ENCODE measurements at places on chromosomes 5 and 9. TPM values are rescaled to one million over a fixed set of nuclear protein-coding genes. Genes with fewer than 3 reads are reported as not detected.
A peak's percentile ranks its signal among the peaks of the same experiment; 100 is the strongest.

GPSM1 gene
- total RNA-seq, result 54.6 TPM

DNA sequence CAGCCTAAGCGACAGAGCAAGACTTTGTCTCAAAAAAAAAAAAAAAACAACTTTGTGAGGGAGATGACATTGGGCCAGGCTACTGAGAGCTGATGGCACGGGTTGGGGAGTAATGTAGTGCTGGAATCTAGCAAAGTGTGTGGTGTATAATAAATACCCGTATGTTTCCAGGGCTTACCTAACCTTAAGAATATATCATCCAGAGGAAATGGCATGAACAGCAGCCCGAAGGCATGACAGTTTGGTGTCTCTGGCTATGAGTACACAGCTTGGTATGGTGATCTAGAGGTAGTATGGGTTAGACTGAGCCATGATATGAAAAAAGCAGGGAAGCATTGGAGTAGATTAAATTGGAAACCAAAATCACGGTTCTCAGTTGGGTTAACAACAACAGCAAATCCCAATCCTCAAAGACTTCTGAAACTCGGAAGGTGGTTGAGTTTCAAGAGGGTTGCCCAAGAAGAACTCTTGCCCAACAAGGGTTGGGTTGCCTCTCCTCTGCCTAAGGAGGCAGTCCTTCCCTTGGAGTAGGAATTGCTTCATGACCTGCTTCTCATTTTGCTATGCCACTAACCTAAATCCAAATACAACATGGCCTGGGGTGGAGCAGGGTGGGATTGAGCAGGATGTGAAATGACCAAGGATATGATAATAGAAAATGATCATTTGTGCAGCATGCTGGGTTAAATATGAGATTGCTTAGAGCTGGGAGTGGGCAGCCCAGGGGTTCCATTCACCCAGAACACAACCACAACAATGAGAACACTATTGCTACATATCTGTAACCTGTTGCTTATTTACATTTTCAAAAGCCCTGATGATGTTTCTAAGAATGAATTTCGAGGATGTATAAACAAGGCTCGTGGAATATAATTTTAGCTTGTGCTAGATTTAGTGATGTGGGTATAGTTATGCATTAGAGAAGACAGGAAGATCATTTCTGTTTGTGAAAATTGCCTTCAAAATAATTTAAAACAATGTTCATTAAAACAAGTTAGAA is 64.6 kb upstream of the ZFR start:
- peak; percentile 68 for DNase-seq

GRCh38 chr5:174793684-174794328 is 69.4 kb downstream of the MSX2 start:
- no peak for DNase-seq

NR2F1-AS1 gene
- 28.1 TPM for total RNA-seq

DNA sequence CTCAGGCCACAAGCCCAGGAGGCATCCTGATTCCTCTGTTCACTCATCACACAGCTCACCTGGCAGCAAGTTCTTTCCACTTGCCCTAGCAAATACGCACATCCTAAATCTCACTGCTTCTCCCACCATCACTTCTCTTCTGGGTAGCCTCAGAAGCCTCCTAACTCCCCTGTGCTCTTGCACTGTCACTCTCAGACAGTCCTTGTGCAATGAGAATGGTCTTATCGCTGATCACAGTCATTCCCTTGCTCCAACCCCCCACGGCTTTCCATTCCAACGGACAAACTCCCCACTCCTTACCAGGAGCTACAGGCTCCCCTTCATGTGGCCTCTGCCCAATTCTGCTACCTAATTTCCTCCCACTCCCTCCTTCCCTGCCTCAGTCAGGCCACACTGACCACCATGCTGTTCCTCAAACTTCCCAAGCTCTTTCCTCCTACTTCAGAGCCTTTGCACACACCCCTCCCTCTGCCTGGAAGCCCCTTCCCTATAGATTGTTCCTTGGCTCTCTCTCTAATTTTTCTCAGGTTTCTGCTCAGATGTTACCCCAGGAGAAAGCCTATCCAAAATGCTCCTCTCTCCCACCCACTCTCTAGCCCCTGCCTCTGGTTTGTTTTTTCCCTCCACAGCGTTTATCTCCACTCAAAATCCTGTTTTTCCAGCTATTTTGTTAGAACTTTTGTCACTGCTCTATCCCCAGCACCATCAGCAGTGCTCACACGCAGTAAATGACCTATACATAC is 34.1 kb upstream of the TNFAIP8 start:
- DNase-seq, result no peak

DNA sequence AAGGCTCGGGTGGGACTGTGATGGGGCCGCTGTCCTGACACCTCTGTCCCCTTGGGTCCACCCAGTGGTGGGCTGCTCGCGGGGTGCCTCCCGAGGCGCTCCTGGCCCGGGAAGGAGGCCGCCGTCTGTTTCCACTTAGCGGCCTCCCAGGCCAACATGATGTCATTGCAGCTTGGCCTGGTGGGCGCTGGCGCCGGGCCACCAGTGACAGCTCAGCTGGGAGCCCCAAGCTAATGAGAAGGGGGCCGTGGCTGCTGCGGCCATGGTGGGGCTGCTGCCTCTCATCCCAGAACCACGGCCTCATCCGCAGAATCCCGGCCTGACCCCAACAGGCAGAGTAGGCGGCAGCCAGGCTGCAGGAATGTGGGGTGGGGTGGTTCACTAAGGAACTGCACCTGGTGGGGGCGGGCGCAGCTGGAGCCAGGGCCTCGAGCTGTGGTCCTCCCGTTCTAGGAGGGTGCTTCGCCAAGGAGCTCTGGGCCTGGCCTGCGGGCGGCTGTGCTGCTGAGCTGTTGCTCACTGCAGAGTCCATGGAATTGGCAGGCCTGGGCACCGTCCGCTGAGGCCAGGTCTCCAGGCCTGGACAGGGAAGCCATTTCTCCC is 123.5 kb upstream of the COL5A1 start:
- DNase-seq, result no peak

DNA sequence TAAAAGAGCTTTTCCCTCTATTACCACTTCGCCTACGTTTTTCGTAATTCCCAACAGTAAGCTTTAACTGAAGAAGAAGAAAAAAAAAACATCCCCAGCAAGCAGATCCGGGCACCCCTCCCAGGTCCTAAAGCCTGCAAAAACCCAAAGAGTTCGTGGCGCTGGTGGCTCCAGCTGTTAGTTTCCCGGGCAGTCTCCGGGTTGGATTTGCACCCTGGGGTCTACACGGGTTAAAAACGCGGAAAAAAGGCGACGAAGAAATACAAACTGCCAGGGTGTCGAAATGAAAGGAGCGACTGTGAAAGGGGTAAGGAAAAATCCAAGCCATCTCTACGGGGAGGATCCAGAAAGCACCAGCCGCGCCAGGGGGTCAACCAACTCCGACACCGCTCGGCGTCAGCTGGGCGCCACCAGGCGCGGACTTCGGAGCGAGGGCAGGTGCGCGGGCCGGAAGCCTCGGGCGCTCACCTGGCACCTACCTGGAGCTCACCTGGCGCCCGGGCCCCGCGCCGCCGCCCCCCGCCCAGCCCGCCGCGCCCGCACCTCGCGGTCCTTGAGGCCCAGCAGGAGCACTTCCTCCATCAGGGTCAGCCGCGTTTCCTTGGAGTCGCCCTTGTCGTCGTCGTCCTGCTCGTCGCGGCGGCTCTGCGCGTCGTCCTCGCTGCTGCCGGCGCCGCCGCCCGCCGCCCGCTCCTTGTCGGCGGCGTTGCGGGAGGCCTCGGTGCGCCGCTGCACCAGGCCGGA is 680 bp downstream of the GOLPH3 start:
- peak; percentile 29 for DNase-seq

- peak; percentile 1 for DNase-seq
These were observed 426 bp downstream of the FAM114A2 start for GRCh38 chr5:154038261-154038706.

SLC6A18 gene
- total RNA-seq, result not detected

- no peak for DNase-seq
These were observed 29.8 kb upstream of the SEC16A start for GRCh38 chr9:136512651-136513071.

C7 gene
- 0.05 TPM for total RNA-seq

PFDN1 gene
- total RNA-seq, result 88.8 TPM

- peak; percentile 97 for DNase-seq
These were observed 115.4 kb downstream of the RGS3 start for GRCh38 chr9:113578882-113579282.

DNA sequence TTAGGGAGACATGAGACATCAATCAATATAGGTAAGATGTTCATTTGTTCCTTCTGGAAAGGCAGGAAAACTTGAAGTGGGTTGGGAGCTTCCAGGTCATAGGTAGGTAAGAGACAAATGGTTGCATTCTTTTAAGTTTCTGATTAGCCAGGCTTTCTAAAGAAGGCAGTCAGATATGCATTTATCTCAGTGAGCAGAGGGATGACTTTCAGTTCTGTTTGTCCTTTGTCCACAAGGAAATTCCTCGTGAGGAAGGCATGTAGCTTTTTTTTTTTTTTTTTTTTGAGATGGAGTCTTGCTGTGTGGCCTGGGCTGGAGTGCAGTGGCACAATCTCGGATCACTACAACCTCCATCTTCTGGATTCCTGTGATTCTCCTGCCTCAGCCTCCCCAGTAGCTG is 155.3 kb upstream of the ABCA1 start:
- DNase-seq, result no peak

GRCh38 chr5:93330506-93330905 is 250.5 kb downstream of the NR2F1-AS1 start:
- peak; percentile 49 for DNase-seq

PHF24 gene
- not detected for total RNA-seq

SLC34A1 gene
- not detected for total RNA-seq

DNA sequence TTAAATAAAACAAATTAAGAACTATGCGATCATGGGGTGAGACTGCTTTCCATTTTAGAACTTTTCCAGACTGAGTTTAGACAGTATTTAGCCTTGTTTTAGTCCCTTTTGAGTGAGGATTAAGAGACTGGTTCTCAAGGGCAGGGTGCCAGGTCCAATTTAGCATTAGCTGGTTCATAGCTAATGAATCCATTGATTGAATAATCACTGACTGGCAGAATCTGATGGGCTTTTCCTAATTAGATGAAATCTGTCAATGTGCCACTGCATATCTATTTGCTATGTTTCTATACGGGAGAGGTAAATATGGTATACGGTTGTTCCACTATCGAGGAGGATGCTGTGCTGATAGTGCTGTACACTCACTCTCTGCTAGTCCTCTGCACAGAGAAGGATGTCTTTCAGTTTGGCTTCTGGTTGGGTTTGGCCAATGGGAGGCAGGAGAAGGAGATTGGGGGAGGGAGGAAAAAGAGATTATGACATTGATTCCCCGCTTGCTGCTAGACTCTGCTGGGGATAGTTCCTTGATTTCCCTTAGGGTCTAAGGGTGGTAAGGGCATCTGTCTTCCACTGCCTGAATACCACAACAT is 496.6 kb downstream of the CTNND2 start:
- no peak for DNase-seq

DNA sequence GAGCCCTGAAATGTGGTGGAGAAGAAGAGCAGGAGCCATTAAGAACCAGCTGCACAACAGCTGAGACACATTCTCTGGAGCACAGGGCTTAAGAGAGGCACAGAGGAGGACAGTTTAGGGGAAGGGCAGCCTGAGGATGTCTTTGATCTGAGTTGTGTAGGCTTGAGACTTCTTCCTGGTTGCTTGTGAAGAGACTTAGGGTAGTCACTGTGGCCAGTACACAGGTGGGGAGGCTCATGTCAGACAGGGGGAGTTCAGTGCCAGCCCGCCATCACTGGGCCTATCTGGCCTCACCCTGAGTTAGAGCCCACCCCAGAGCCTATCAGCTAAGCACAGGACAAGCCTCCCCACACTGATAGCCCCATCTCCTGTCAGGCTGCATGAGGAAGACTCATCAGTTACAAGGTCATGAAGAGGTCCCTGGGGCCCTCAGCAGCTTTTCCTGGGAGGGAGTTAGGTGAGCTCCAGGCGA is 19.8 kb downstream of the SLC22A4 start:
- no peak for DNase-seq

DNA sequence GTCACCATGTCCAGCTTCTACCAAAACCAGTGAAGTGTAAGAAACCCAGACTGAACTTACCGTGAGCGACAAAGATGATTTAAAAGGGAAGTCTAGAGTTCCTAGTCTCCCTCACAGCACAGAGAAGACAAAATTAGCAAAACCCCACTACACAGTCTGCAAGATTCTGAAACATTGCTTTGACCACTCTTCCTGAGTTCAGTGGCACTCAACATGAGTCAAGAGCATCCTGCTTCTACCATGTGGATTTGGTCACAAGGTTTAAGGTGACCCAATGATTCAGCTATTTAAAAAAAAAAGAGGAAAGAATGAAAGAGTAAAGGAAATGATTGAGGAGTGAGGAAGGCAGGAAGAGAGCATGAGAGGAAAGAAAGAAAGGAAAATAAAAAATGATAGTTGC is 19.8 kb downstream of the IL7R start:
- no peak for DNase-seq

OBP2B gene
- not detected for total RNA-seq

GRCh38 chr9:33354651-33355211 is 47.6 kb downstream of the AQP7 start:
- DNase-seq, result no peak

- DNase-seq, result no peak
These were observed 482 bp downstream of the OR13J1 start for GRCh38 chr9:35869621-35870216.

P4HA2 gene
- 140 TPM for total RNA-seq

- DNase-seq, result no peak
These were observed 3.3 kb upstream of the LHX2 start for GRCh38 chr9:124008303-124008693.

CDH6 gene
- 5.1 TPM for total RNA-seq

TGFBR1 gene
- total RNA-seq, result 28.8 TPM

DNA sequence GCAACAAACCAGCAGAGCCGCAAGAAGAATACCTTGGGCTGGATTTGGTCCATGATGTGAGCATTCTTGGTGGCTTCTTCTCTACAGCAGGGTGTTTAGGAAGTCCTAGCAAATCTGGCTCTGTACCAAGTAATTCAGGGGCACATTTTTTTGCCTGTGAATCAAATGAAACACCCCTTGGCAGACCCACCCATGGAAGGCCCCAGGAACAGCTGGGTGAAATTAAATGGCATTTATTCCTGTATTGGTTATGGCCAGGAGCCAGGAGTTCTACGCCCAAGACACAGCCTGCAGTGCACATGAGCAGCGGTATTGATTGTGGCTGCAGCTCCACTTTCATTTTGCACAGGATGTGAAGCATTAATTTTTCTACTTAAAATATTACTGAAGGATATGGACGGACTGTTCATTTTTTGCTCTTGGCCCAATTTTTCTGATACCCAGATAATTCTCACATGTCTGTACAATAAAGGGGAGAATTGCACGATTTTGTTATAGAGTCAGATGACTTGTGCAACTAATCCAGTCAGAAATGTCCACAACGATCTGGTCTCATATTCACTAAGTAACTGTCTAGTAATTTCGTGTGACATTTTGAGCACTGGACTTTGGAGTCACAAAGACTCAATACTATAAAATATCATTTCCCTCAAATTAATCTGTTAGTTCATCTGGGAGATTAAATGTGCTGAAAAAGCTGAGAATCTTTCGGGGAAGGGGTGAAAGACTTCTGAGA is 120.7 kb upstream of the APC start:
- DNase-seq, result no peak

ZNF300 gene
- total RNA-seq, result 2.7 TPM
